ENCODE measurements at places on chromosomes 11 and 22.

GRCh38 chr11:65569164-65569972 is 909 bp upstream of the ZNRD2 start:
- DNase-seq, result no peak

GRCh38 chr11:44112091-44112821 is 16.8 kb downstream of the EXT2 start:
- no peak for DNase-seq

DNA sequence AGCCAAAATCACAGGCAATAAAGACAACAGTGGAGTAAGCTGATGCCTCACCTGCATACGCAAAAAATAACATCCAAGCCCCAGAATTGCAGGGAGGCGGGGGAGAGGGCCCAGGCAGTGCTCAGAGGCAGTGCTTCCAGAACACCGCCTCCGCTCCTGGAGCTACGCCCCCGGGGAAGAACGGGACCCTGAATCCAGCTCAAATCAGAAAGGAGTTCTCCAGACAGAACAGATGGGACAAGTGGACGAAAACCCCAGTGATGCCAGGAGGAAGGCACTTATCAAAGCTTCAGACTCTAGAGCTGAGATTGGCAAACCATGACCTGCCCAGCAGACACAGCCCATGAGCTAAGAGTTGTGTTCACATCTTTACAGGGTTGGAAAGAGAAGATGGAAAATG is 683.9 kb downstream of the TBC1D22A start:
- DNase-seq, result no peak

GRCh38 chr11:132125988-132126871 is 755.8 kb downstream of the NTM start:
- DNase-seq, result no peak

DNA sequence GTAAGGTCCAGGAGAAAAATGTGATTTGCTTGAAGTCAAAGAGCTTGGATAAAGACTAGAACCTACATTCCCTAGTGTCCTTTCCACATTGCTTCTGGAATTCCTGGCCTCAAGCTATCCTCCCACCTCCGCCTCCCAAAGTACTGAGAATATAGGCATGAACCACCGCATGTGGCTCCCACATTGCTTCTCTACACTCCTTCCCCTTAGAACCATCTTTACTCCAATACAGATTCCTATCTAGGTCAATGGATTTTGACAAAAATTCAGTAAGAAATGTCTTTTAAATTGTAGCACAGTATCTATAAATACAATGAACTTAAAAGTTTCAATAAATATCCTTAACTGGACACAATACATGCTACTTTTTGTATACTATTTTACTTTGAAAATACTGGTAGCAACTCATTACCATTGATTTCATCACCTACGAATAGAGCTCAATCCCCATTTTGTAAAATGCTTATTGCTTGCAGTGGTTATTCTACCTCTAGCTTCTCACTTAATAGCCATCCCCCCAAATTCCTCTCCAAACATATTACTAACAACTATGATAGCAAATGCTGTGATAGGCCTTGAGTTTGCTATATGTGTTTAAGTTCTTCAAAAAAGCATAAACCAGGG is 53.4 kb downstream of the GAB2 start:
- DNase-seq, result no peak

DNA sequence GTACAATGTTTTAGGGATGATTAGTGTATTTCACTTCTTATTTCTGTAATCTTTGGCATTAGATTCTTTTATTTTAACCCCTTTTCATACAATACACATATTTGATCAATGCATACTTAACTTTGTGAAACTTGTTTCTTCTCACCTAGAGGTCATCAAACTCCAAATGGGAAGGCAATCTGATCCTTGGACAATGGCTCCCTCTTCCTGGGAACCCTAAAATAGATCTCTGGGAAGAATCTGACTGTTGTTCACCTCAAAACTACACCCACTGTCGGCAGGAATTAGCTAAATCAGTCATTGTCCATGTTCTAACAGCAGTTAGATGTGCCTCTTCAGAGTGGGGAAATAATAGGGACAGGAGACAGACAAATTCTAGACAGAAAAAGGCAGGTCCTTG is 707.4 kb upstream of the CHORDC1 start:
- no peak for DNase-seq

DNA sequence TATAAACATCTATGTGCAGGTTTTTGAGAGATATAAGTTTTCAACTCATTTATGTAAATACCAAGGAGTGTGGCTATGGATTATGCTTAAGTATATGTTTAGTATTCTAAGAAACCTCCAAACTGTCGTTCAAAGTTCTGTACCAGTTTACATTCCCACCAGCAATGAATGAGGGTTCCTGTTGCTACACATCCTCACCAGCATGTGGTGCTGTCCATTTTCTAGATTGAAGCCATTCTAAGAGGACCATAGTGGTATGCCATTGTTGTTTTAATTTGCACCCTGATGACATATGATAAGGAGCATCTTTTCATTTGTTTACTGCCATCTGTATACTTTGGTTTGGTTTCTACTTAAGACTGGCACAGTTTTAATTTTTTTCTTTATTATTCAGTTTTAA is 2097.9 kb downstream of the LRRC4C start:
- DNase-seq, result no peak

GRCh38 chr22:44548981-44549380 is 50.9 kb upstream of the RTL6 start:
- no peak for DNase-seq

DNA sequence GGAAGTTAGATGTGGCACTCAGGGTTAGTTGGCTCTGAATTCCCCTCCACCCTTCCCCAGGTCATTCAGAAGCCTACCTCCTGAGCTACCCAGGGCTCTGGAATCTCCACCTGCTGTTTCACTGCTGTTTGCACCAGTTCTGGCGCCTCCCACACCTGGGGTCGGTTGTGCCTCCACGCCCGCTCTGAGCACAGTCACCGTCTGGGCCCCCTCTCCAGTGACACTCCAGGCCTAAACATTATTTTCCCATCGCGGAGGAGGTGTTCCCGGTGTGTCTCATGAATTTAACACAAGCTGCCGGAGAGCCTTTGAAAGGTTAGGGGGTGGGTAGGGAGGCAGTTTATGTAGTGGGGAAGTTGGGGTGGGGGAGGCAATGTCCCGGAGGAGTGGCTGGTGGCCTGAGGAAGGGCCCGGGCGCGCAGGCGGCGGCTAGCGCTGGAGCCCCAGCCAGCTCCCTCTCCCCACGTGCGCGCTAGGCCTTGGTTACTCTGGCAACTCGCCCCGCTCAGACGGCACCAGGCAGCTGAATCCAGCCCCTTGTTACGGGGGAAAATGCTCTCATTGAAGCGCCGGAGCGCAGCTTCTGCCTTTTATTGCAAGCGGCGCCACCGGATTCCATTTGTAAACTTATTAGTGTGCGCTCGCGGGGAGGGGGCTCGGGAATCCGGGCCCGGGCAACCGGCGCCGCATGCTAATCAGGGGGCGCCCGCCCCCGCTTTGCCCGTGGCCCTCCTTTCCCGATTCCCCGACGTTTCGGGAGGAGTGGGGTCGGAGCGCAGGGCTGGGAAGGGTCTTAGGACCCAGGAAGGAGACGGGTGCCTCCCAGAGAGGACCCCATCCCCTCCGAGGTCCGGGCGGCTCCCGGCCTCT is 52.4 kb downstream of the GRIK4 start:
- no peak for DNase-seq

GRCh38 chr11:130560000-130560780 is 111.7 kb downstream of the ADAMTS15 start:
- DNase-seq, result no peak

GRCh38 chr11:61168800-61169199 is 7.6 kb upstream of the VPS37C start:
- no peak for DNase-seq

DNA sequence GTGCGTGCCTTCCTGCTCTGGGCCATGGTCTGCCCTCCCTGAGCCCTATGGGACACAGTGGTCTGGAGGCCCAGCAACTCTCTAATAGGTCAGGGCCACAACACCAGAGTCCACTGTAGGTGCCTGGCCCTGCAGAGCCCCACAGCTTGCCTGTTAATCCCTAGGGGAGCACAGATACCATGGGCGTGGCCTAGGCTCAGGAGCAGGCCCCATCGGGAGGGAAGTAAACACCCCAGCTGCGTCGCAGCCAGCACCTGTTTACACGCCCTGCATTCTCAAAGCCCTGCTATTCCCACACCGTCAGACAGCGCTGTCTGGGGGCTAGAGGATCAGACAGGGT is 2.5 kb downstream of the KCTD17 start:
- no peak for DNase-seq

- no peak for DNase-seq
Measured at GRCh38 chr11:131246663-131247062, 123.8 kb upstream of the NTM start.

GRCh38 chr11:94793822-94794221 is 25.7 kb downstream of the AMOTL1 start:
- no peak for DNase-seq

GRCh38 chr11:19953336-19953735 is 206.9 kb downstream of the DBX1 start:
- no peak for DNase-seq

DNA sequence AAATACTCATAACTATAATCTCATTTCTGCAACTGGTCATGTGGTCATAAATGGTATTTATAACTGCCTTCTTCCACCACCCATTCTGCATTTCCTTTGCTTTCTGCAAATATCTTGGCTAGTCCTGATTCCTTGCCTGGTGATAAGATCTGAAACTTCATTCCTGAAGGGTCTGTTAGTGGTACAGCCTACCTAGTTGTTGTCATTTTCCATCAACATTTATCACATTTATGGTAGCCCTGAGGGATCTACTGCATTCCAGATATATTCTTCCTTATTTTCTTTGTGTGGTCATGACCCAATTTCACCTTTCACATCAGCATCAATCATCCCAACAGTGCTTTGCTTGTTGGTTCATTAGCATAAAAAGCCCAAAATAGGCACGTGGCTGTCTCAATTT is 50.1 kb downstream of the DDX6 start:
- no peak for DNase-seq

DNA sequence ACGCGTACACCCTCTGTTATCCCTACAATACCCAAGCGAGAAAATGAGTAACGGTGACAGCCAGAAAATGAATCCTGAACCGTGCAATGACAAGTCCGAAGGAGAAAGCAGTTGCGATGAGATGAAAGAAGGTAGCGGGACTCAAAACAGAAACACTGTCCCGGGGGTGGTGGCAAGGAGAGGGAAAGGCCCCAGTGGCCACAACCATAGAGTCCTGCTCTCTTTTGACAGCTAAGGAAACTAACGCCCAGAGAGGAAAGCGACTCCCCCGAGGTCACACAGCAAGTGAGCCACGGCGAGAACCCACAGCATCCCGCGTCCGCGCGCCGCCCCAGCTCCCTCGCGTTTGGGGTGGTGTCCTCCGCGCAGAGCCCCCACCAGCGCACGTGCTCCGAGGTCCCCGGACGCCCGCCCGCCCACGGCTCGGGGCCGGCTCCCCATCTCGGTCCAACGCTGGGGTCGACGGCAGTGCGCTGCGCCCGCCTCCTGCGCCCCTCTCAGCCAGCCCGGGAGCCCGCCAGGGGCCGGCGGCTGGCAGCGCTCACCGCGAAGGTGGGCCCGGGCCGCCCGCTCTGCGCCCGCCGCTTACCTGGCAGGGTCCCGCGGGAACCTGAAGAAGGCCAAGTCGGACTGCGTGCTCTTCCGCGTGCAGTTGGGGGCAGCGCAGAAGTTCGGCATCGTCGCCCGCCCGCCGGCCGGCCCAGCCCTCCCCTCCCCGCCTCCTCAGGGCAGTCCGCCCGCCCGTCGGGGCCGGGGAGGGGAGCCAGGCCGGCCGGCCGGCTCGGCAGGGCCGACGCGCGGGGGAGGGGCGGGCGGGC is 564 bp downstream of the THAP12 start:
- DNase-seq, result peak; percentile 75

DNA sequence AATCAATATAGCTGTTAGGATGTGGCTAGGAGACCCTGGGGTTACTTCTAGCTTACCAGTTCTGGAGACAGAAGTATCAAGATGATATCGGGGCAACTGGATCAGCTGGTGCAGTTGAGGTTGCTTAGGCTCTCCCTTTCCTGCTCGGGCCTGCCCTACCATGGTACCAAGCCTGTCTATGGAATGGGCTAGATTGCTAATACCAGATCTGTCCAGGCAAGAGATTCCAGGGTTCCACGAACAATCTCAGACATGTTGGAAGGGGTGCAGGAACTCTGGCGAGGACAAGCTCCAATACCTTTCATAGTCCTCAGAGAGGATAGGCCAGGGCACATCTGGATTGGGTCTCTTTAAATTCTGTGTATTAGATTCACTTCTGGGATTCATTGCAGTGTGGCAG is 53.8 kb downstream of the ADM start:
- no peak for DNase-seq

DNA sequence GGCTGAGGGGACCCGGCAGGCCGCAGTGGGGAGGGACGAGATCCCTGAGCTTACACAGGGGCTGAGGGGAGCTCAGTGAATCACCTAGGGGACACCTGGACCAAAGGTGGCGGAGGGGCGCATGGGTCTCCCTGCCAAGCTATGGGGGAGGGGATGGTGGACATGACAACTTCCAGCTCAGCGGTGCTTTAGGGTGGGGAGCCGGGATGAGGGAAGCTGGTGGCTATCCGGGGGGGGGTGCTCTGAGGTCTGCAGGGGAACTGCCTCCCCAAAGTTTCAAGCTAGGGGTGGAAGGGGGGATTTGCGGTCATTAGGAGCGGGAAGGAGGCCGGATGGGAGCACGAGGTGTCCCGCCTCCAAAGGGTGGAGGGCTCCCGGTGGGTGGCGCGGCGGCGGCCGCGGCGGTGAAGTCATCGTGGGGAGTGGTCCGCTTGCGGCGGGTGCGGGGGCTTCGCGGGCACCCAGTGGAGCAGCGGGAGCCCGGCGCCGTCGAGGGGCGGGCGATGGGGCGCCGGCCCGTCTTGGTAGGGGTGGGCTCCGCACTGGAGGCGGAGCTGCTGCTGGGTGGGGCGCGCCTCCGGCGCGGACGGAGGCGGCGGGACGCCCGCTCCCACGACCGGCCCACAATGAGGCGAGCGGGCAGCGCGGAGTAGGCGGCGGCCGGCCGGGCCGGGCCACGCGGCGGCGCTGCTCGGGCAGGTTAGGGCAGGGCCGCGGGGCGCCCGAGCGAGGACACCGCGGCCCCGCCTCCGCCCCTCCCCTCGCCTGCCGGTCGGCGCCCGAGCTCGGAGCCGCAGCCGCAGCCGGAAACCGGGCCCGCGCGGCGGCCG is at the start of gene MICALL1:
Gene MICALL1 (plus strand): TSS at position 764 of the 830 bp plus-strand sequence. CDS start 126 bp downstream, outside the sequence.
- DNase-seq, result peak; percentile 53

- peak; percentile 63 for DNase-seq
Measured at GRCh38 chr11:125141686-125142535, 22.6 kb upstream of the PKNOX2 start.

GRCh38 chr11:12680246-12680939 is 6.2 kb downstream of the TEAD1 start:
- no peak for DNase-seq

DNA sequence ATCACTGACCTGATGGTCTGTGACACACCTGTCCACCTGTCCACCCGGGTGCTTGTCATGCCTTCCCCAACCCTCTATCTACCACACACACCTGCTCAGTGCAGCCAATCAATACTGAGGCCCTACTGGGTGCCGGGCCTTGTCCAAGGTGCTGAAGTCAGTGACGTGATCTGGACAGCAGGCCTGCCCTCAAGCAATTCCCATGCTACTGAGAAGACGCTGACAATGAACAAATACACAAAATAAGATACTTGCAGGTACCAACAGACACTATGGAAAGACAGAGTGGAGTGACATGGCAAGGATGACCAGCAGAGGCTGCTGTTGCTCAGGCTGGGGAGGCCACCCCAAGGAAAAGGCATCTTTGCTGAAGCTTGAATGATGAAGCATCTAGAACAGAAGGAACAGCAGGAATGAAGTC is 21.2 kb downstream of the PLAAT3 start:
- no peak for DNase-seq

GRCh38 chr22:49997932-49998717 is 14.4 kb downstream of the IL17REL start:
- no peak for DNase-seq

GRCh38 chr11:91293119-91293518 is 931.5 kb upstream of the FAT3 start:
- DNase-seq, result no peak

GRCh38 chr11:77109236-77110019 is 6.8 kb downstream of the OMP start:
- no peak for DNase-seq

Measured in stimulated activated CD4-positive, alpha-beta T cell treated with anti-CD3 and anti-CD28 coated beads, Interleukin-4, amount 100 ng/mL, for 24 hours (primary cell).